Activated T-helper 1 cell treated with anti-CD3 and anti-CD28 coated beads, Interleukin-2, amount 50 U/mL, for 16 hours (primary cell): ENCODE measurements at places on chromosomes 5 and 9.
A peak's percentile ranks its signal among the peaks of the same experiment; 100 is the strongest.

- peak; percentile 23 for DNase-seq
Measured at GRCh38 chr5:138032028-138032571, 779 bp downstream of the FAM13B start.

DNA sequence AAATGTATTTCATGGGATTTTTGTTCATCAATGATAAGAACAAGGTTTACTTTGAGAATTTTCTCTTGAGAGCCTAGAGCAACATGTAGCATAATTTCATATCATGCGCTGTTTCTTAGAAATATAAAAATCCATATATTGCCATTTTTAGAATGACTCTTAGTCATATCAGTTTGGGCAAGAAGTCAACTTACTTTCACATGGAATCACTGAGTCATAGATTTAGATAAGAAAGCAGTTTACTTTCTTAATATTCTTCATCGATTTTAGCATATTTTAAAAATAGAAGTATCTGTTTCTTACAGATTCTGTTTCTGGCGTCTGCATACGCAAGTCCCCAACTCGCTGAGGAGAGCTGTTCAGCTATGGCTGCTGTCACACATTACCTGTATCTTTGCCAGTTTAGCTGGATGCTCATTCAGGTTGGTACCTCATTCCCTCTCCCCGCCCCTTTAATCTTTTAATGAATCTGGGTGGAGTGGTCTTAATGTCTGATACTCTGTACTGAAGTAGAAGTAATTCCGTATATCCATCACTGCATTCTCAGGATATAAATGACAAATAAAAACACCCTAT lies 406.6 kb downstream of the ADGRV1 start:
- DNase-seq, result no peak

GRCh38 chr9:93951655-93952118 lies 3.5 kb downstream of the BARX1 start:
- no peak for DNase-seq

DNA sequence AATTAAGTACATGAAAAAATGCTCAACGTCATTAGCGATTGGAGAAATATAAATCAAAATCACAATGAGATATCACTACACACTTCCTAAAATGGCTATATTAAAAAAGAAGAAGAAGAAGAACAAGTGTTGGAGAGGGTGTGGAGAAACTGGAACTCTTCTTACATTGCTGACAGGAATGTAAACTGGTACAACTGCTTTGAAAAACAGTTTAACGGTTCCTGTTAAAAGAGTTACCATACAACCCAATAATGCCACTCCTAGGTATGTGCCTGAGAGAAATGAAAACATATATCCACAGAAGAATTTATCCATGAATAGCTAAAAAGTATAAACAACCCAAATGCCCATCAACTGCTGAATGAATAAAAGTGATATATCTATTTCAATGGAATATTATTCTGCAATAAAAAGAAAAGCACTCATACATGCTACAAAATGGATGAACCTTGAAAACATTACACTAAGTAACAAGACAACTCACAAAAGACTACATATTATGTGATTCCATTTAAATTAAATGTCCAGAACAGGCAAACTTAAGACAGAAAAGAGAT lies 9.0 kb downstream of the FEM1C start:
- DNase-seq, result no peak
